ENCODE measurements at places on chromosomes 1 and 21.

- DNase-seq = no peak
Measured at GRCh38 chr1:231032963-231033362, 7.1 kb downstream of the FAM89A start.

DNA sequence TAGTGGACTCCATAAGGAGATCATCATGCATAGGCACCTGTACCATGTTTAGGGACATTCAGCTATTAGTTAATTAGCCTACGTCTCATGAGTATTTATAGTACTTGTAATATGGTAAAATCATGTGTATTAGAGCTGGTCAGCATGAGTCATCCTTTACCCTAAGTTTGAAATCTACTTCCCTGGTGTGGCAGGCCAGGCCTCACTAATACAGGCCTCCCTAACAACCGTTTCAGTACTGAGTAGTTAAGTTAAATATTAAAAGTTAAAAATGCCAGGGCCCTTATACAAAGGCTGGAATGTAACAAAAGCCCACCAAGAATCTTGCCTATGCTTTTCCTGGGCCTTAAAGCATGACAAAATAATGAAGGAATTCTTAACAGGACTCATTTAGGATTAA is 356.3 kb upstream of the DPYD start:
- DNase-seq = no peak

DNA sequence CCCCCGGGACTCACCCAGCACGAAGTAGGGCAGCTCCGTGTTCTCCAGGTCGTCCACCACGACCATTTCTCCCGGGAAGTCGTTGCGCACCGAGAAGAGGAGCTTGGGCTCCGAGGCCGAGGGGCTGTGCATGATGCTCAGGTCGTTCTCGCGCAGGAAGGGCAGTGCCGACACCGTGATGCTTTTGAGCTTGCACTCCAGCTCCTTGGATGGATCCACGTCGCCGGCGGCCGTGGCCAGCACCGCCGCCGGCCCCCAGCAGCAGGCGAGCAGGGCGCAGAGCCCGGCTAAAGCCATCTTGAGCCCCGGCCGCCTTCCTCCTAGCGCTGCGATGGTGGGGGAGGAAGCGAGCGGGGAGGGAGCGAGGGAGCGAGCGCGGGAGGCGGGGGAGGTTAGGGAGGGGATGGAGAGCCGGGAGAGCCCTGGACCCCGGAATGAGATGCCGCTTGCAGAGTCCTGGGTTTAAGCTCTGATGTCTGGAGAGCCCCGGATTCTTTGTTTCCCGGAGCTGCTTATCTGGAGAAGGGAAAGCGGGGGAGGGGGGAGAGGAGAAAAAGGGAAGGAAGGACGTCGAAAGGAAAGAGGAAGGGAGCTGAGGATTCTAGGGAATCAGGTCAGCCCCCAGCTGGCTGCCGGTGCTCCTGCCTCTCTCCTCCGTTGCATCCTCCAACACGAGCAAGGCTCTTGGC is at the start of gene ASTN1:
TSS of gene ASTN1 (minus strand) at position 333 of the 689 bp plus-strand sequence. CDS start at position 297, 36 bp downstream.
- no peak for DNase-seq

- no peak for DNase-seq
Measured at GRCh38 chr1:83515578-83516154, 483.3 kb downstream of the TTLL7 start.

- DNase-seq = no peak
Measured at GRCh38 chr1:162674034-162674608, 41.9 kb downstream of the DDR2 start.

- DNase-seq = no peak
Measured at GRCh38 chr1:205013683-205014367, 29.2 kb upstream of the CNTN2 start.

Measured in pulmonary artery endothelial cell (primary cell).